ENCODE measurements at places on chromosomes 13 and 19. TPM values are rescaled to one million over a fixed set of nuclear protein-coding genes. Genes with fewer than 3 reads are reported as not detected.

Gene CDK8
- 7.4 TPM for total RNA-seq

Gene CRX
- not detected for total RNA-seq

Gene SLAIN1
- total RNA-seq, result 7.5 TPM

Gene DAND5
- total RNA-seq, result not detected

Gene FPR3
- 2.2 TPM for total RNA-seq

Gene LGALS14
- total RNA-seq, result not detected

Gene FFAR3
- total RNA-seq, result not detected

Gene B3GNT8
- 20.8 TPM for total RNA-seq

Gene SPC24
- 0.54 TPM for total RNA-seq

Gene KDELR1
- 79.3 TPM for total RNA-seq

Gene ATP4B
- not detected for total RNA-seq

Gene EDNRB
- 19.9 TPM for total RNA-seq

Gene NOTCH3
- 215 TPM for total RNA-seq

Gene FCER2
- not detected for total RNA-seq

Gene LILRA2
- not detected for total RNA-seq

Gene JUND
- 337 TPM for total RNA-seq

Gene ZNF550
- 12.5 TPM for total RNA-seq

Gene S1PR4
- total RNA-seq, result 3.4 TPM

Gene THSD8
- total RNA-seq, result not detected

Gene GARIN5A
- total RNA-seq, result 2.9 TPM

Gene ZNF626
- 20.6 TPM for total RNA-seq

Gene TSKS
- total RNA-seq, result not detected

Gene ZNF536
- total RNA-seq, result 1.0 TPM

Gene CEACAM16
- total RNA-seq, result not detected

Gene EFNA2
- total RNA-seq, result not detected

Gene SLC15A1
- 70.9 TPM for total RNA-seq

Gene CGB2
- not detected for total RNA-seq

Gene MIA
- total RNA-seq, result 17.0 TPM

Gene GNG8
- total RNA-seq, result not detected

Gene FGF21
- total RNA-seq, result not detected

Gene UBE2L5
- total RNA-seq, result 0.13 TPM

Gene PAF1
- total RNA-seq, result 35.2 TPM

Gene LILRB2
- 1.6 TPM for total RNA-seq

Gene ANGPTL8
- total RNA-seq, result not detected

Gene SIGLECL1
- total RNA-seq, result not detected

Gene KPNA3
- 17.7 TPM for total RNA-seq

Gene GRIN2D
- total RNA-seq, result 0.39 TPM

Gene CACNG8
- total RNA-seq, result 0.05 TPM

Gene TMEM145
- not detected for total RNA-seq

Gene TUBA3C
- not detected for total RNA-seq

Gene CCDC8
- 1.1 TPM for total RNA-seq

Gene FGF22
- 22.2 TPM for total RNA-seq

Gene C5AR2
- total RNA-seq, result 1.4 TPM

Gene ZNF793
- total RNA-seq, result 5.3 TPM

Gene RXFP2
- 0.44 TPM for total RNA-seq

Gene RFPL4A
- not detected for total RNA-seq

Gene NLRP9
- not detected for total RNA-seq

Gene PSG2
- total RNA-seq, result 1.3 TPM

Gene WDR88
- total RNA-seq, result not detected

Gene SMG9
- total RNA-seq, result 27.6 TPM

Gene GAPDHS
- 7.3 TPM for total RNA-seq

Gene TLE2
- total RNA-seq, result 35.3 TPM

Gene BRSK1
- 0.44 TPM for total RNA-seq

Gene LILRB3
- 7.7 TPM for total RNA-seq
